ENCODE measurements at places on chromosomes 5 and 9. TPM values are rescaled to one million over a fixed set of nuclear protein-coding genes. Genes with fewer than 3 reads are reported as not detected.

The ADAM19 gene
- 9.8 TPM for polyA plus RNA-seq

The SLC46A2 gene
- polyA plus RNA-seq: 0.17 TPM

The FOXD1 gene
- 11.8 TPM for polyA plus RNA-seq

The MAMDC2 gene
- 6.9 TPM for polyA plus RNA-seq

The PCDH12 gene
- polyA plus RNA-seq: 17.8 TPM

The CTSV gene
- polyA plus RNA-seq: 27.4 TPM

The RNF183 gene
- 8.7 TPM for polyA plus RNA-seq

The SPEF2 gene
- polyA plus RNA-seq: 76.1 TPM

The TAF11L9 gene
- not detected for polyA plus RNA-seq

The GFPT2 gene
- 3.8 TPM for polyA plus RNA-seq

The GARIN3 gene
- not detected for polyA plus RNA-seq

The SOHLH1 gene
- polyA plus RNA-seq: not detected

The MOB3B gene
- 22.2 TPM for polyA plus RNA-seq

The PCDHGA4 gene
- polyA plus RNA-seq: 2.4 TPM

The TIMD4 gene
- 0.16 TPM for polyA plus RNA-seq
